IMR-90 (cell line): ENCODE measurements at places on chromosomes 1 and 21.
A peak's percentile ranks its signal among the peaks of the same experiment; 100 is the strongest.

GRCh38 chr1:53902235-53903138 lies 8.5 kb downstream of the DIO1 start:
- DNase-seq: no peak

- no peak for DNase-seq
Observed at GRCh38 chr1:81428998-81429397, 371.7 kb upstream of the ADGRL2 start.

- no peak for DNase-seq
Observed at GRCh38 chr21:44842721-44843445, 25.0 kb upstream of the SUMO3 start.

DNA sequence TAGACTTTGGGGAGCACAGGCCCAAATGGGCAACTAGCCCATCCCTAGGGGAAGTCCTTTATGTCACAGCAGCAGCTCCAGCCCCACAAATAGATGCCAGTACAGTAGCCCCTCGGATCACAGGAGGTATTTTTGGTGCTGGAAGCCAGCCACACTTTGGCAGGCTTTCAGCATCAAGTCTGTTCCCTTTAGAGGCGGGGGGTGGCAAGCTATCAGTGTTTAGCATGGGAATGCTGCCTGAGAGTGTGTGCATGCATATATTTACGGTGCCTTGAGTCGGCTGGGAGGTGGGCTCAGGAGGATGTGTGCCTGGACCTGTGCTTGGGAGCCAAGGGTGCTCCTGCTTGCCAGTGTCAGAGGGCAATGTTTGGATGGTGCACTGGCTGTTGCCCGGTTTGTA lies 3.5 kb upstream of the PLXNA2 start:
- no peak for DNase-seq

DNA sequence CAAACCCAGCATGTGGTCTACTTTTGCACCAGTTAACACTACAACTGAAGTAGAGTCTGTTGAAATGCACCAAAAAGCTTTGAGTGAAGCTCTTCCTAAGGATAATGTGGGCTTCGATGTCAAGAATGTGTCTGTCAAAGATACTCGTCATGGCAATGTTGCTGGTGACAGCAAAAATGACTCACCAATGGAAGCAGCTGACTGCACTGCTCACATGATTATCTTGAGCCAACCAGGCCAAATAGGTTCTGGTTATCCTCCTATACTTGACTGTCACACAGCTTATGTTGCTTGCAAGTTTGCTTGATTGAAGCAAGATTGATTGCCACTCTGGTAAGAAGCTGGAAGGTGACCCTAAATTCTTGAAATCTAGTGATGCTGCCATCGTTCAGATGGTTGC lies 85.2 kb downstream of the DENND1B start:
- DNase-seq: no peak

DNA sequence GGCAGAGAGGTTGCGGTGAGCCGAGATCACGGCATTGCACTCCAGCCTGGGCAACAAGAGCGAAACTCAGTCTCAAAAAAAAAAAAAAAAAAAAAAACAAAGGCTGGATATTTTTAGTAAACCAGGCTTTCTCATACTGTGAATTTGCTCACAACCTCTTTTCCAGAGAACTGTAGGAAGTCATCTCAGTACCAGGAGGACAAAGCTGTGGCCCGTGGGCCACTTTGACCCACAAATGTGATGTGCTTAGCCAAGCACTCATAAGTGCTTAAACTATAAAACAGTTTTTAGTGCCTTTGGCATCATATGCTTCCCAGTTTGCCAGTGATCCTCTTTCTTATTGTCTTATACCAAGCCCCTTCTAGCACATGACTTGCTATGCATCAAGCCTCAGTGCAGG lies 46.5 kb downstream of the RNF11 start:
- no peak for DNase-seq

- no peak for DNase-seq
Observed at GRCh38 chr1:118940957-118941356, 47.2 kb downstream of the TBX15 start.

DNA sequence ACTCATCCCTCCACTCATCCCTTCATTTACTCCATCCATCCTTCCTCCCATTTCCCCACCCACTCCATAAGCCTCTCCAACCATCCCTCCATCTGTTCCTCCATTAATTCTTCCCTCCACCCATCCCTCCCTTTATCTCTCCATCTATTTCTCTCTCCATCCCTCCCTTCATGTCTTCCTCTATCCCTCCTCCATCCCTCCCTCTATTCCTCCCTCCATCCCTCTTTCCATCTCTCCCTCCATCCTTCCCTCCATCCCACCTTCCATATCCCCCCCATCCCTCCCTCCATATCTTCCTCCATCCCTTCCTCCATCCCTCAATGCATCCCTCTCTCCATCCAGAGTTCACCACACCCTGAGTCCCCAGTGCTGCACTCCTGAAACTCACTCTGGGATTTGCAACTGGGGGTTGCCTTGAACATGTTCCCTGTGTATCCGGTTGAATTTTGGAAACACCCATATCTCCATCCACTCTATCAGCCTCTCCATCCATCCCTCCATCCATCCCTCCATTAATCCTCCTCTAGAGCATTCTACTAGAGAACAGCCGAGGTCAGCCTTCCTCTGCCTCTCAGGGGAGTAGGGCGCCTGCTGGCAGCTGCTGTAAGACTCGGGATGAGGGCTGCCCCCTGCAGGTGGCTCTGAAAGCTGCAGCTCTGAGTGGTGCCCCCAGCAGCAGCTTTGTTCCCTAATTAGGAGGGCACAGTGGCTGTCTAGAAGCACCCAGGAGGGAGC lies 39.4 kb downstream of the ABCG1 start:
- DNase-seq: peak; percentile 32

DNA sequence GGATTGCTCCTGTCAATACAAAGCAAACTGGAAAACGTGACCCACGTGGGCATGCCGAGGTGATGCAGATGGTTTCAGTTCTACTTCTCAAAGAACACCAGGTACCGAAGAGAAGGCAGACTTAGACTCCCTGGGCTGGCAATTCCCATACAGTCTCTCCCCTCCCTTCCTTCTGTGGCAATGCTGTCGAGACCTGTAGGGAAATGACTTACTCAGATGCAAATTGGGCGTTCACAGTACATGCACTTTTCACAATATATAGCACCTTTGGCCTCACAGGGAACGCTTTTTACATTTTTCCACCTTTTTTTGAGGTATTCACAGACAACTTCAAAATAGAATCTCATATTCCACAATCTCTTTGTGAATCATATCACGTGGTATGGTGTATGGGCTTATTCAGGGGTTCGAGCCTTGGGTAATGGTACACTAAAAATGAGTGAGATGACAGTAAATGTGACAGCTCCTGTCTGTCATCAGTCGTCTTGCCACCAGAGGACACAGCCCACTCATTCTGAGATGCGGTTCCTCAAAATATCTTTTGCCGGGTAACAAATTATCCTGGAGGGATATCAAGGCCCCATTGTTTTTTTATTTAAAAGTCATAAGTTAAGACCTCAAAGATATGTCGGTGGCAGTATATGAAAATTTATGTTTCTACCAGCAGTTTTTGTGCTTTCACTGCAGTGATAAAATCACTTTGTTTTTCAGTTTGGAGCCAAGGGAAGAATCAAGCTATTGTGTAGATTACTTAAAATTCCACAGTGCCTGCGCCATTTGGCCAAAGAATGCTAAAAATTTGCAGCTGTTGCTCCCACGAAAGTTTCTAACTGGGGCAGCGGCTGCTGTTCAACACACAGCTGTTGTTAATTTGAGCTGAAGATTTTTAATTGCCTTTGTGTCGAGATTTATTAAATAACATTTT lies 168.4 kb downstream of the ZZZ3 start:
- peak; percentile 86 for DNase-seq

GRCh38 chr1:242242983-242243382 lies 244.1 kb upstream of the MAP1LC3C start:
- no peak for DNase-seq
